ENCODE measurements at places on chromosomes 5 and 9.

DNA sequence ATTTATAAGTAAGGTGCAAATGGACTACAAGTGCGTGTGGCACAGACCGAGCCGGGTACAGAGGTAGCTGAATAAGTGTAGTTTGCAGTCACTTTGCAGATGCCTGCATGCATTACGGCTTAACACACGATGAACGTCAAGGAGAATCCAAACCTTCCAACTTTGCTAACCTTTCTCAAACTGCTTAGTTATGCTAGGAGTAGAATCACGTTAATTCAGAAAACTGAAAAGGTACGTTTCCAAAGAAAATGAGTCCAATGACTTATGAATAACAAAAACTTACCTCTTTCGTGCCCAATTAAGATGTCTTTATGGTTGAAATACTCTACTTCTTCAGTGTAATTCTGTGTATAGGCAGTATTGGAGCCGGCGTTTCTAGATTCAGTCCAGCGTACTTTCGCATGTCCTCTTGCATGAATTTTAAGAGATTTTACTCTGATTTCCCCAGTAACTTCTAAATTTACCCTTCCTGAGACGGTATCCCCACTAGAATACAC is 539 bp downstream of the ARRDC3 start:
- peak; percentile 74 for DNase-seq

- DNase-seq: no peak
Measured at GRCh38 chr5:96838201-96839070, 30.7 kb upstream of the ERAP1 start.

GRCh38 chr5:141402553-141403243 is at the start of gene PCDHGA9:
Gene PCDHGA9, plus strand, starts transcription at chr5:141402778. Its CDS starts 175 bp downstream, at chr5:141402953.
- no peak for DNase-seq

- DNase-seq: no peak
Measured at GRCh38 chr9:121743441-121744001, 92.1 kb downstream of the DAB2IP start.

- no peak for DNase-seq
Measured at GRCh38 chr5:111755942-111756381, 1.0 kb downstream of the NREP start.

GRCh38 chr9:82829818-82830217 is 233.1 kb downstream of the RASEF start:
- no peak for DNase-seq

GRCh38 chr5:146173597-146173996 is 8.9 kb downstream of the LARS1 start:
- no peak for DNase-seq

DNA sequence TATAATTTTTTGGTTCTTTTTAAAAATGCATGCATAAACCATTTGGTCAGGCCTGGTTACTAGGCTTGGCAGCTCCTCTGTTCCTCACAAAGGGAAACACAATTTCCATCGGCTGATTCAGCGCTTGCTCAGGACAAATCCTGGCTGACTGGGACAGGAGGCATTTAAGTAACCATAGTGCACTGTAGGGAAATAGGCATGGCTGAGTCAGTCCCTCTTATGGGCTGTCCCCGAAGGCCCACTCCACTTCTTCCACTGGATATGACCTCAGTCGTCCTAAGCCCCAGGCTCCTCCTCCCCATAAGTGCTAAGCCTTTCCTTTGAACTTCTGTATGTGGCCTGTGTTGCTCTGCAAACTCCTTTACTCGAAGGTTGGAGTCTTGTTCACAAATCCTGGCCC is 71.2 kb upstream of the GLIS3 start:
- DNase-seq: no peak

- peak; percentile 61 for DNase-seq
Measured at GRCh38 chr9:107213561-107214028, 69.5 kb upstream of the RAD23B start.

GRCh38 chr5:6188344-6188743 is 190.0 kb downstream of the MED10 start:
- DNase-seq: no peak

- DNase-seq: peak; percentile 79
Measured at GRCh38 chr9:126915281-126915816, 767 bp downstream of the RALGPS1 start.

DNA sequence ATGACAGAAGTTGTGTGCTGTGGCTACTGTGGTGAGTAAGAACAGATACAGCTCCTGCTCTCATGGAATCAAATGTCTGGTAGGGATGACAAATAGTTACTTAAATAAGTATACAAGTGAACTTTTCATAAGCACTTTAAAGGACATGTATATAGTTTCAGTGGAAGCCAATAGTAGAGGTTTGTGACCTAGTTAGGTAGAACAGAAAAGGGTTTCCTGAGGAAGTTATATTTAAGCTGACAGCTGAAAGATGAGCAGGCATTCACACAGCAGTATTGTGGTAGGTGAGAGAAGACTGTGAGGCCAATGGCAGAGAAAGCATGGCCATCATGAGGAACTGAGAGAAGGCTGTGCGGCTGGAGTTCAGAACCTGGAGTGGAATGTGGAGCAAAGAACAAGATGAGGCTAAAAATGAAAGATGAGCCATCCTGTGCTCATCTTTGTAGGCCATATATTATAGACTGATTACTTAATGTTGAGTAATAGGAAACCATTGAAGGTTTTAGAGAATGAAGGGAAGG is 15.4 kb downstream of the FAM174A start:
- no peak for DNase-seq

- DNase-seq: no peak
Measured at GRCh38 chr5:32584646-32585045, 711 bp upstream of the SUB1 start.

- DNase-seq: peak; percentile 21
Measured at GRCh38 chr5:178338750-178339144, 106.1 kb upstream of the PHYKPL start.

- no peak for DNase-seq
Measured at GRCh38 chr5:97009212-97009898, 73.5 kb downstream of the LNPEP start.

GRCh38 chr5:158153508-158153907 is 294.6 kb upstream of the CLINT1 start:
- no peak for DNase-seq

- no peak for DNase-seq
Measured at GRCh38 chr5:167813389-167813788, 478.1 kb upstream of the WWC1 start.

GRCh38 chr9:87324613-87325194 is 173.0 kb upstream of the DAPK1 start:
- DNase-seq: no peak

DNA sequence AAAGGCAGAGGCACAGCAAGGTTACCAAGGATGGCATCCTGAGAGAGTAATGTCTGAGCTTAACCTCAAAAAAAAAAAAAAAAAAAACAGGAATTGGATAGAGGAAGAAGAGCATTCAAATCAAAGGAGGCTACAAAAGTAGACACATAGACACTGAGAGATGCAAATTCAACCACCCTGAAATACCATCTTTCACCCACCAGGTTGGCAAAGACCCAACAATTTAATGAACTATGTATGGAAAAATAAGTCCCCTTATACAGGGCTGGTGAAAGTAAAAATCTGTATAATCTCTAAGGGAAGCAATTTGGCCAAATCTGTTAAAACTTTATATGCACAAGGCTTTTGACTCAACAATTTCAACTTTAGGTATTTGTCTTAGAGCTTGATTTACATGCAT is 4.9 kb downstream of the NADK2 start:
- no peak for DNase-seq

Data from activated effector memory CD4-positive, alpha-beta T cell treated with anti-CD3 and anti-CD28 coated beads, Interleukin-2, amount 50 U/mL, for 16 hours (primary cell).